Kidney (tissue), 22 donors: ENCODE measurements at places on chromosomes 6 and 20. TPM values are rescaled to one million over a fixed set of nuclear protein-coding genes. Genes with fewer than 3 reads are reported as not detected.

DNA sequence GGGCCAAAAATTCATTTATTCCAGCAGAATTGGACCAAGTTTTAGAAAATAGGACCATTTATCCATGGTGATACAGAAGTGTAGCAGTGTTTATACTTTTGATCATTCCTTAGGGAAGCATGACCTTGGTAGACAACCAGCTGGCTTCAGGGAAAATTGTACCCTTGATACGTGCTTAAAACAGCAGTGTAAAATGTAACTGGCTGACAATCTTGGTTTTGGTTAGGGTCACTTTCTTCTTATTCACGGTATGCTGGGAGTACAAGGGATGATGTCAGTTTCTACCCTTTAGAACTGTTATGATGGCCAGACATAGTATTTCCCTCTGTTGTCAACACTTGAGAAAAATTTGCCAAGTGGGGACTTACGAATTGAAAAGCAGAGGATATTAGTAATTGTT lies 157.1 kb downstream of the BCKDHB start:
- no peaks in the 10 kb centered on the region for H3K36me3 ChIP-seq
- no peak overlapping the region for H3K27ac ChIP-seq
- no peak overlapping the region for H3K4me3 ChIP-seq
- H3K27me3 ChIP-seq = no peaks in the 10 kb centered on the region
- no peaks in the 10 kb centered on the region for H3K4me1 ChIP-seq

DNA sequence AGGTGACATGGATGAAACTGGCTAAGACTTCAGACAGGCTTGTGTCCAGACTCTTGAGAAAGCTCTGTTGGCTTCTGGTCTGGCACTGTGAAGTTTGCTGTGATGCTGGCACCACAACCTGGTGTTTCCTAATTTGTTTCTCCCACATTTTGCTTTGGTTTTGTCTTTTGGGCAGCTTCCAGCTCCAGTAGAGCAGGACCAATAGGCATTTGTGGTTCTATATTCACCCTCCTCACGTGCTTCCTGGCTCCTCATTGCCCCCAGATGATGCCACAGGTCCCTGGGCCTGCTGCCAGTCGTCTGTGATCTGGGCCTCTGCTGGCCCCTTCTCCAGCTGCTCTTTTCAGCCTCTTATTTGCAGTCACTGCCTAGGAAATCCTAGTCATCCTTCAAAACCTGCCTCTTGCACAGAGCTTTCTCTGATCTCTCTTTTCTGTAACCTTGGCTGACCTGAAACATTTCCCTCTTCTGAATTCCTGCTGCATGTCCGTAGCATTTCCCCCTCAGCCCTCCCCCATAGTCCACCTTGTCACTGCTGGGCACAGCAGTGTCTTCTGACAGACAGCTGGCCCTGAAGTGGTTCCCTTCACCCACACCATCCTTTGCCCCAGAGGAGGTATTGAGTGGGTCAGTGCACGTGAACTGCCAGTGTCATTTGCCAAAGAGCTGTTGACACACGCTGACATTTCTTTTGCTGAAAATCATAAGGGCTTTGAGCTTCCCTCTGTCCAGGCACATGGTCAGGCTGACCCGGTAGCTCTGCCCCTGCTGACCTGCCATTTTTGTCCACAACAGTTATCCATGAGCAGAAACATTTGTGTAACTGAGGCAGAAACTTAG lies 63.0 kb downstream of the PTPN1 start:
- peaks cover 2% of the 10 kb centered on the region for H3K36me3 ChIP-seq
- no peaks in the 10 kb centered on the region for H3K27me3 ChIP-seq
- no peak for DNase-seq
- H3K4me1 ChIP-seq = no peaks in the 10 kb centered on the region

The ENPP5 gene
- 21.5 TPM for total RNA-seq

DNA sequence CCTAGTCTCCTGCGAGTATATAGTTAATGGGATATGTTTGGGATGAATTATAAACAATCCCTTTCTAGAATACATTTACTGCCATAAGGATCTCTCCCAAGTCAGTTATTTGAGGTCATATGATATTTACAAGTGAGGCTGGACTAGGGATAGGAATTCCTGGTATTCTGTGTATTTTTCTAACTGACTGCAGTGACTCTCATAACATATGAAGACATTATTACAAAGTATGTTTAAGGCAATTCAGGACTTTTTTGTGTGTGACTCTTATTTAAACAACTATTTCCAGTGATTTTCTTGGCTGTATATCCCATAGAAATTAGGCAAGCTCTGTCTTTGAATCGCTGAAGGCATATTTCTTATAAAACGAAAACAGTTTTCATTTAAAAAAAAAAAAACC lies 18.4 kb upstream of the TNFAIP3 start:
- H3K27ac ChIP-seq = no peak overlapping the region
- no peaks in the 10 kb centered on the region for H3K36me3 ChIP-seq
- H3K4me3 ChIP-seq = no peak overlapping the region
- no peaks in the 10 kb centered on the region for H3K27me3 ChIP-seq

DNA sequence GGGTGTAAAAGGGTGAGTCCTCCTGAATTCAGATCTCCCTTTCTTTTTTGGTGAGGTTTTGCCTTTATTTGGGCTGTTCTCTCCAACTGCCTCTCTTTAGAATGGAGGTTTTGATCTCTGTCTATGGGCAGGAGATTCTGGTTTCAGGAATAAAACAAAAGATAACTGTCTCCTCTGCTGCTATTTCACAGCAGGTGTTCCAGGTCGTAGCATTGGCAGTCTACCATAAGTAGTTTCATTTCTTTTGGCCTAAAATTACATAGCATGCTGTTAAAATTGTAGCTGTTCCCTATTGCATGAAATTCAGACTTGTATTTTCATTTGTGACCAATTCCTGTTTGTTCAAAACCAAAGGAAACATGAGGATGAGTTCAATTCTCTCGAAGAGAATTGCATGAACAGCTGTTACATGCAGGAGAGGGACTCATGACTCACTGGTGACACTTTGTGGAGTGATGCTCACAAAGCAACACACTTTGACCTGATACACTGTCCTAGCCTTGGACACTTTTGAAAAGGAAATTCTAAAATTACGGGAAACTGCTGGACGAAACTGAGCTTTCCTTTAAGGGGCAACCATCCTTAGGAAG lies 76.8 kb upstream of the SIRPG start:
- H3K27me3 ChIP-seq = no peaks in the 10 kb centered on the region
- H3K27ac ChIP-seq = no peak overlapping the region
- DNase-seq = peak; percentile 17
- H3K36me3 ChIP-seq = no peaks in the 10 kb centered on the region
- H3K4me3 ChIP-seq = no peak overlapping the region

The MUCL3 gene
- total RNA-seq = 0.13 TPM

DNA sequence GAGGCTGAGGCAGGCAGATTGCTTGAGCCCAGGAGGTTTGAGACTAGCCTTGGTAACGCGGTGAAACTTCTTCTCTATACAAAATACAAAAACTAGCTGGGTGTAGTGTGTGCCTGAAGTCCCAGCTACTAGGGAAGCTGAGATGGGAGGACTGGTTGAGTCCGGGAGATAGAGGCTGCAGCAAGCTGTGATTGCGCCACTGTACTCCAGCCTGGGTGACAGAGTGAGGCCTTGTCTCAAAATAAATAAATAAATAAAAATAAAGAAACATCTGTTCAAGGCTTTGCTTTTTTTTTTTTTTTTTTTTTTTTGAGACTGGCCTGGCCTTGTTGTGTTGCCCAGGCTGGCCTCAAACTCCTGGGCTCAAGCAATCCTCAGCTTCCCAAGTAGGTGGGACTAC lies 23.7 kb upstream of the SLC23A2 start:
- no peaks in the 10 kb centered on the region for H3K4me1 ChIP-seq
- no peak overlapping the region for H3K4me3 ChIP-seq
- no peaks in the 10 kb centered on the region for H3K36me3 ChIP-seq
- H3K27me3 ChIP-seq = no peaks in the 10 kb centered on the region
- DNase-seq = no peak

GRCh38 chr6:14966906-14967711 lies 278.8 kb upstream of the JARID2 start:
- H3K4me3 ChIP-seq = no peak overlapping the region
- no peaks in the 10 kb centered on the region for H3K36me3 ChIP-seq
- no peaks in the 10 kb centered on the region for H3K27me3 ChIP-seq

The RSPO3 gene
- total RNA-seq = 8.9 TPM

GRCh38 chr20:12617076-12617475 lies 391.7 kb upstream of the SPTLC3 start:
- H3K27ac ChIP-seq = no peak overlapping the region
- no peaks in the 10 kb centered on the region for H3K36me3 ChIP-seq
- no peaks in the 10 kb centered on the region for H3K4me1 ChIP-seq
- H3K4me3 ChIP-seq = no peak overlapping the region
- H3K27me3 ChIP-seq = no peaks in the 10 kb centered on the region

DNA sequence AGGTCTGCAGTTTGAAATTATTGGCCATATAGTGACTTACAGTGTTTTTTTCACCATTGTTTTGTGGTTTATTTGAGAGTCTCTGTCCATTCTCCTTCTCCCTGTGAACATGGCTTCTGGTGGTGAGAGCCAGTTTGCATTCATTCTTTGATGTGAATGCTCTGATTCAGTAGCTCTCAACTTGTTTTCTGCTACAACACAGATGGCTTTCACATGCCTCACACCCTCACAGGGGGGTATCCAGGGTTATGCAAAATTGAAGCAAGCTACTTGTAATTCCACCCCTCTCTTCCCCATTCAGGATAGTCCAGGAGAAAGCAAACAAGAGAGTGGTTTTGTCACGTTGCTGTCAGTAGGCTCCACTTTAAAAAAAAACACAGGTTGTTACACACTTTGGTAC lies 55.6 kb downstream of the SLX4IP start:
- no peaks in the 10 kb centered on the region for H3K36me3 ChIP-seq
- no peak for DNase-seq
- H3K27ac ChIP-seq = no peak overlapping the region
- H3K4me3 ChIP-seq = no peak overlapping the region

The NRN1 gene
- 8.5 TPM for total RNA-seq

- no peaks in the 10 kb centered on the region for H3K36me3 ChIP-seq
- H3K27ac ChIP-seq = no peak overlapping the region
- no peak for DNase-seq
- H3K27me3 ChIP-seq = no peaks in the 10 kb centered on the region
Measured at GRCh38 chr6:122052346-122052900, 347.0 kb upstream of the HSF2 start.

The LPA gene
- total RNA-seq = not detected

The FLOT1 gene
- total RNA-seq = 227 TPM

DNA sequence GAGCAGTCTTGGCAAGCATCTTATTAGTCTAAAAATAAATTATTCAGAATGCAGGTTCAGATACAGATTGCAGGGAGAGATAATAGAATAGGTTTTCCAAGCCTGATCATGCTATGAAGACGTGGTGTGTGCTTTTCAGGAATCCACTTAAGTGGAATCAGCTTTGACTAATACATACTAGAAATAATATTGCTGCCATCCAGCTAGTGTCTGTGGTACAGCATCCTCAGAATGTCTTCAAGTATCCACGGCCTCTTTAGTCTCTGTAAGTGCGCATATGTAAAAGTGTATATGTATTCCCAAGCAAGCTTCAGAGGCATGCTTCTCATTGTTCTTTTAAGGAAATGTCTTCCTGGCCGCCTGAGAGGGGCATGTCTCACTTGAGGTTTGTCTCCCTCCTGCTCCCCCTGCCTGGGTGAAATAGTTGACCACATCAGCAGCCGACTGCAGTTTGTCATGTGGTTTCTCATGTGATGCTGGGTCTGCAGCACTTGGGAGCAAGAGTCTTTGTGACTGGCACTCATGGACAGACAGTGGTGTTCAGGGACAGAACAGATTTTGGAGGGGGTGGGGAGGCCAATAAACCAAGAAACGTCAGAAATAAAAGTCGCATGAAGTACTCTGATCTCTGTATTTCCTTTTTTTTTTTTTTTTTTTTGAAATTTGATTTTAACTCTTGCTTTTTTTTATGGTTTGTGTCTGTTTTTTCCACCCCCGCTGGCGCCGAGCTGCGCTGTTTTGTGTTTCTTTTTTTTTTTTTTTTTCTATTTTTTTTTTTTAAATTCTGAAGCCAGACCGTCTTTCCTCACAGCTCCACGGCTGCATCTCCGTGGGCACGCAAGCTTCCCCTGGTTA lies 150.8 kb downstream of the PRL start:
- peaks cover 32% of the 10 kb centered on the region for H3K4me1 ChIP-seq
- peak; percentile 85 for DNase-seq
- no peaks in the 10 kb centered on the region for H3K27me3 ChIP-seq

- DNase-seq = no peak
- no peaks in the 10 kb centered on the region for H3K27me3 ChIP-seq
- no peaks in the 10 kb centered on the region for H3K4me1 ChIP-seq
- no peak overlapping the region for H3K4me3 ChIP-seq
- H3K27ac ChIP-seq = no peak overlapping the region
Measured at GRCh38 chr6:151121900-151122299, 117.9 kb upstream of the AKAP12 start.

The CRIP3 gene
- total RNA-seq = 5.6 TPM

DNA sequence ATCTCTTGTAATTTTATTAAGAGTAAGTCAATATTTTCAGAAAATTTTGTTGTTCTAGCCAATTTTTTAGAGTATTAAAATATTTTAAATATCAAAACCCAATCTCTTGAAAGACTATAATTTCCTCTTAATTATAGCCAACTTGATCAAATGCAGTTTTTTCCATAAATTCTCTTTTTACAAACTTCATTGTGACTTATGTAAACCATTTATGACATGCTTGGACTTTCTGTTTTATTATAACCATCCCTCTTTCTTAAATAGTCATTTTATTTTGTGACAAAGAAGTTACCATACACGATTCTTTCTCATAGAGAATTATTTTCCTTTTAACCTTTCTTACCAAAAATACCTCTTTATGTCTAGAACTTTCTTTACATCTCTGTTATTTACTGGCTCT lies 1075.5 kb downstream of the KHDRBS2 start:
- H3K27ac ChIP-seq = no peak overlapping the region
- no peaks in the 10 kb centered on the region for H3K27me3 ChIP-seq
- H3K4me1 ChIP-seq = no peaks in the 10 kb centered on the region
- DNase-seq = no peak
- H3K36me3 ChIP-seq = no peaks in the 10 kb centered on the region
- no peak overlapping the region for H3K4me3 ChIP-seq

DNA sequence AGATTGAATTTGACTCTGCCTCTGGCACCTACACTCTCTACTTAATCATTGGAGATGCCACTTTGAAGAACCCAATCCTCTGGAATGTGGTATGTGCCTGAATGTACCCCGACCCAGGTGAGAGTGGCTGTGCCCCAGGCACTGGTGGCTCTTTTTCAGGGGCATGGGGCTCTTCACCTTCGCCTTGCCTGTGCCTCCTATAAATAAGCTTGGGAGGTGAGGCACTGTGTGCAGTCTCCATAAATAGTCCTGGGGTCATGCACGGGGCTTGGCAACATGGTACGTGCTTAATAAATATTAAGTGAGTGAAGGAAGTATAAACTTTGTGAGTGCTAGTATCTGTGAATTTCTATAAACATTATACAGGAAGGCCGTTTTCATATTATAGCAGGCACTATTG lies 33.0 kb downstream of the GHRH start:
- H3K27me3 ChIP-seq = no peaks in the 10 kb centered on the region
- H3K36me3 ChIP-seq = peaks cover 84% of the 10 kb centered on the region
- H3K4me1 ChIP-seq = peaks cover 7% of the 10 kb centered on the region
- no peak overlapping the region for H3K4me3 ChIP-seq
- no peak overlapping the region for H3K27ac ChIP-seq
- no peak for DNase-seq

- H3K27ac ChIP-seq = no peak overlapping the region
- no peaks in the 10 kb centered on the region for H3K4me1 ChIP-seq
- no peaks in the 10 kb centered on the region for H3K27me3 ChIP-seq
- H3K36me3 ChIP-seq = no peaks in the 10 kb centered on the region
- no peak for DNase-seq
Measured at GRCh38 chr20:3092611-3093379, 8.3 kb upstream of the AVP start.

GRCh38 chr6:128464790-128465189 lies 55.6 kb downstream of the PTPRK start:
- no peak overlapping the region for H3K27ac ChIP-seq
- no peaks in the 10 kb centered on the region for H3K27me3 ChIP-seq
- H3K4me3 ChIP-seq = no peak overlapping the region
